ENCODE measurements at places on chromosomes 11 and 22.

GRCh38 chr11:45051621-45052020 is 94.8 kb upstream of the PRDM11 start:
- DNase-seq: no peak

GRCh38 chr11:117917591-117918151 is 11.5 kb downstream of the TMPRSS13 start:
- no peak for DNase-seq

DNA sequence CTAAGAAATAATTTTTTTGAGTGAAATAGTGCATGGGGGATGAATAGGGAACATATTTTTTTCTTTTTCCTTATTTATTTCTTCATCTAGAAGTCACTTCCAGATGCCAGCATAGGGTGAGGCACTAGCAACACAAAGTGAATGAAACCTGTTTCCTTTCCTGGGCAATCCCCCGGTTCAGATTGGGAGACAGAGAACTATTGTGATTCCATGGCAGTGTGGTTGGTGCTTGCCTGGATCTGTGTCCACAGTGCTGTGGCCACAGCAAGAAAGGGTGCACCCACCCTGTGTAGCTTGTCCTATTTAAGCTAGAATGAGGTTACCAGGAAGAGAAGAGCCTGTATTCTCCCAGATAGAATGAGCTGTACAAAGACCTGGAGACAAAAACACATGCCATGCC is 57.6 kb downstream of the SLC5A1 start:
- DNase-seq: no peak

GRCh38 chr11:117857734-117858414 is 18.6 kb downstream of the FXYD6 start:
- no peak for DNase-seq

DNA sequence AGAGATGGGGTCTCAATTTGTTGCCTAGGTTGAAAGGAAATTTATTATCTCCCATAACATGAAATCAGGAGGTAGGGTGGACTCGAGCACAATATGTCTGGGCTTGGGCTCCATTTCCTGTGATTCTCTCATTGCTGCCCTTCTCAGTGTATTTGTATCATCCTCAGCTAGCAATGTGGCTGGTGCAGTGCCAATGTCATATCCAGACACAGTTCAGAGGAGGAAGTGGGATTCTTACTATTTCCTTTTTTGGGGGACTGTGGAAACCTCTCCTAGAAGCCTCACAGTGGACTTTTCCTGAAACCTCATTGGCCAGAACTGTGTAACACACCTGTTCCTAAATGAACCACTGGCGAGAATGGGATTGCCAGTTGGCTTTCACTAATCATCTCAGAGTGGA is 21.0 kb upstream of the SWAP70 start:
- no peak for DNase-seq

DNA sequence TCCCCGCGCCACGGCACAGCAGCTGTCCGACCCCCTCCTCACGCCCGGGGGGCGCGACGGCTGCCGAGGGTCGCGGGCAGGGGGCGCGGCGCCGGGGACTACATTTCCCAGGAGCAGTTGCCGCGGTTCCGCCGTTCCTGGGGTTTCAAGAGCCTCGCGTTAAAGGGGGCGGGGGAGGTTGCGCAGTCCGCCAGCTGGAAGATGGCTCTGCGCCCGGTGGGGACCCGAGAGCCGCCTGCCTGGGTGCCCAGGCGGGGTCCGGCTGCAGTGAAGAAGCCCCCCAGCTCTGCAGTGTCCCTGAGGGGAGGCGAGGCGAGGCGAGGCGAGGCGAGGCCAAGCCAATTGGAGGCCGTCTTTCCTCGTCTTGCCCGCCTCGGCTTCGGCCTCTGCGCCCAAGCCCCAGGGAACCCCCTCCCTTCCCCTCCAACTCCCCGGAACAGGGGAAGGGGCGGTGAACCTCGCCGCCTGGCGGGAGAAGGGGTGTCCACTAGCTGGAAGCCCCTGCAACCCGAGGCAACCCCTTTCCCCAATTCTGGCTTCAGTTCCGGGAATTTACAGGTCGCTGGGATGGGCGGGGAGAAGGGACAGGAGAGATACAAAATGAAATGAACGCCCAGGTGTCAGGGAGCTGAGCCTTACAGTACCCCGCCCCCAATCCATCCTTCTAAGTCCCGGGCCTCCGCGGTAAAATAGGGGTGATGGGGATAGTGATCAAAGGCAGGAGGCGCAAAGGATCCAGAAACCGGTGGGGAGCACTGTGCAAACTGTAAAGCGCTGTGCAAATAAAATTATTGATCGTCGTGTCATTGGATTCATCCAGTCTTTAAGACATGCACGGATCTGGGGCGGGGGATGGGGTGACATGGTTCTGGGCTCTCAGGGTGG is 5.2 kb upstream of the GCAT start:
- DNase-seq: peak; percentile 35

GRCh38 chr11:18853086-18853720 is 61.6 kb upstream of the PTPN5 start:
- no peak for DNase-seq

DNA sequence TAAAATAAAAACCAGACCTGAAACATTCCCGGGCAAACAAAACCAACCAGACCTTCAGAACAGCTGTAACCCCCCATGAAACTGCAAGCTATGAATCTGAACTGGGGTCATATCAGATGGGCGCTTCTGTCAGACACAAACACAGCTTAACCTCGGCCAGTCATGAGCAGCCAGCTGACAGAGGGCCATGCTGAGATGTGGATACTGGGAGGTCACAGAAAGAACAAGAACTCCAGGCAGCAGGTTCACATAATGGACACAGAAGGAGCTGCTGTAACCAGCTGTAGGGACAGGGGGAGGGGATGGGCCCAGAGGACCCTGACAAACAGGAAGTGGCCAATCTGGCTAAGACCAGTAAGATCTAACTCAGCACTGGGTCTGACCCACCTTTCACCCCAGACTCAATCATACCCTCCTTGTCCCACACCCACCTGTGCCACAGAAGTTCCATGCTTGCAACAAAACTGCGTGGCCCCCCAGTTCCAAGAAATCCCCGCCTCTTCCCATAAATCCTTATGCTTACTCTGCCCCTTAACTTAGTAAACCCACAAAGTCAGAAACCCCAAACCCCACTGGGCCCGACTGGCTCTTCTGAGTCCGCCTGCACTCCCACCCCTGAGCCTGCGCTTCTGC is 4.0 kb downstream of the APOL4 start:
- DNase-seq: no peak

DNA sequence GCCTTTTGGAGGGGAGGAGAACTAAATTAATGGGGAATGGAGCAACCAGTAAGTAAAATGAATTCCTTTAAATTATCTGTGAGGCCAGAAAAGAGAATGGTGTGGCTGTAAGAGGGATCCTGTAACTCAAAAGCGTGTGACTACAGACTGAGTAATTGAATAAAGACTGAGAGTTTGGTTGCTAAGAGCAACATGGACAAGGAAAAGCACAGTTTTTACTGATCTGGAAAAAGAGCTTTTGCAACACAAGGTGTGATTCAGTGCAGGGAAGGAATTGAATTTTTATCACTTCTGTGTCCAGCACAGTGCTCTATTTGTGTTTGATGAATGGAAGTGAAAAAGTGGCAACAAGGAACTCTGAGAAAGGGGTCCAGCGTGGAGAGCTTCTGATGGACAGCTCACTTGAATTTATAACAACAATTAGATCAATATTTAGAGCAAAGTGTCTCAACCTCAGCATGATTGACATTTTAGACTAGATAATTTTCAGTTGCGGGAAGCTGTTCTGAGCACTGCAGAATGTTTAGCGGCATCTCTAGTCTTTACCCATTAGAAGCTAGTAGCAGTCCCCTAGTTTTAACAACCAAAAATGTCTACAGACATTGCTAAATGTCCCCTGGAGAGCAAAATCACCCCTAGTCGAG is 202.8 kb upstream of the BDNF start:
- no peak for DNase-seq

Data from stimulated activated CD4-positive, alpha-beta T cell treated with anti-CD3 and anti-CD28 coated beads, Interleukin-4, amount 100 ng/mL, for 1 hour (primary cell).